Stimulated activated CD8-positive, alpha-beta memory T cell treated with anti-CD3 and anti-CD28 coated beads, Interleukin-2, amount 100 ng/mL, for 1 hour (primary cell): ENCODE measurements at places on chromosomes 12 and 14.

GRCh38 chr14:75223664-75224154 lies 47.3 kb upstream of the TMED10 start:
- no peak for DNase-seq

DNA sequence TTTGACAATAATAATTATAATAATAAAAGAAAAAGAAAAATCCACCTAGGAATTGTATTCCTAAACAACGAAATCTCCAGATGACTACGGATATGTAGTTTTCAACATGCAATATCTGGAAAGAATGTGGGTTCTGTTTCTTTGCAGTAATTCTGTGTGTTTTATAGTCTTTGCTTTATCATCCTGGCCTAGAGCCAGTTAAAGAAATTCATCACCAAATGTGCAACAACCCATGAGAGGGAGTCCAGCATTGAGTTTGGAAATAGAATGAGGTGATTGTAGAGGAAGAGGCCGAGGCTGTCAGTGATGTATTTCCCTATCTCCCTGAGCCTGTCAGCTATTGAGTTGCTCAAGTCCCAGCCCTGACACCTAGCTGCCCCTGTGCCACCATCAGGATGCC lies 200.5 kb upstream of the DCN start:
- DNase-seq, result no peak

- DNase-seq, result no peak
Observed at GRCh38 chr14:73403181-73403752, 55.1 kb downstream of the NUMB start.

GRCh38 chr14:94113490-94113889 lies 3.0 kb downstream of the IFI27 start:
- no peak for DNase-seq

- no peak for DNase-seq
Observed at GRCh38 chr14:24713404-24713803, 79.4 kb upstream of the GZMB start.

DNA sequence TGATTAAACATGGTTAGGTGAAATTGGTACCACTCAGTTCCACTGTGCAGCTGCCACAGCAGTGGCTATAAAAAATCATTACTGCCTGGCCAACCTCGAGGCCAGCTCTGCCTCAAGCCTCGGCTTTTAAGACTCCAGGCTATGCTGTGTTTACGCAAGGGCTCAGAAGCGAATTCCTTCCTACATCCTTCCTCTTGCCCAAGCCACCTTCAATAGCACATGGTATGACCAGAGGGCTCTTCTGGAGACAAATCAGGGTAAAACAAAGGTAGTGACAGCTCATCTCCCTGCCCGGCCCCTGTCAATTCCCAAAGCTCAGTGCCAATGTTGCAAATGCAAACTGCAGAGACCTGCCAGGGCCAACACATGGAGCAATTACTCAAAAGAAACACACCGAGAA lies 31.9 kb downstream of the NUAK1 start:
- DNase-seq, result no peak

GRCh38 chr12:23729359-23729758 lies 220.1 kb downstream of the SOX5 start:
- DNase-seq, result no peak

- DNase-seq, result no peak
Observed at GRCh38 chr12:118017926-118018325, 1.4 kb downstream of the RFC5 start.

DNA sequence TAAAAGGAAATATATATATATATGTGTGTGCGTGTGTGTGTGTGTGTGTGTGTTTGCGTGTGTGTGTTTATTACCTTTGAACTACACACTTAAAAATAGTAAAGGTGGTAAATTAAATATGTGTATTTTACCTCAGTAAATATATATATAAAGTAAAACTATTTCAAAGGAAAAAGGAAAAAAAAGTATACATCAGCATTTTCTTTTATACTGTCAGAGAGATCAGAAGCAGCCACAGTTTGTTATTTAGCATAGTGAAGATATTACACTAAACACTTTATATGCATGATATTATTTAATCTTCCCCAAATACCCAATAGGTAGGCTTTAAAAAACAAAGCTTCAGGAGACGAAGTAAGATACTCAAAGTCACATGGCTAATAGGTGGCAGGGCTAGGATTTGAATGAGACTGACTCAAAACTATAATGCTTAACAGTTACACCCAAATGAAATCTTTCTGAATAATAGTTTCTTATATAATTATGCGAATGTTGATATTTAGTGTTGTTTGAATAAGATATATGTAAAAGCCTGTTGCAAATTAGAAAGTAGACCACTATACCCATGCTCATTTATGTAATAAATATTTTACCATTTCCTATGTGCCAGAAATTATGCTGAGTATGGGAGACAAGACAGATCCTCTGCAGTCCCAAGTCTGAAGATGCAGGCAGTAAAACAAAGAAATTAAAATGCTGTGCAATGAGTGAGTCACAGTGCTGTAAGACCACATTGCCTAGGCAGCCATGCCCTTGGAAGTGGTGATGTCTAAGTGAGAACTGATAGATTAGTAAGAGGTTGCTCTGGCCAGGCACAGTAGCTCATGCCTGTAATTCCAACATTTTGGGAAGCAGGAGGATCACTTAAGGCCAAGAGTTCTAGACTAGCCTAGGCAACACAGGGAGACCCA lies 66.1 kb downstream of the PDZRN4 start:
- no peak for DNase-seq

- DNase-seq, result no peak
Observed at GRCh38 chr14:102593825-102594137, 1.3 kb downstream of the RCOR1 start.

DNA sequence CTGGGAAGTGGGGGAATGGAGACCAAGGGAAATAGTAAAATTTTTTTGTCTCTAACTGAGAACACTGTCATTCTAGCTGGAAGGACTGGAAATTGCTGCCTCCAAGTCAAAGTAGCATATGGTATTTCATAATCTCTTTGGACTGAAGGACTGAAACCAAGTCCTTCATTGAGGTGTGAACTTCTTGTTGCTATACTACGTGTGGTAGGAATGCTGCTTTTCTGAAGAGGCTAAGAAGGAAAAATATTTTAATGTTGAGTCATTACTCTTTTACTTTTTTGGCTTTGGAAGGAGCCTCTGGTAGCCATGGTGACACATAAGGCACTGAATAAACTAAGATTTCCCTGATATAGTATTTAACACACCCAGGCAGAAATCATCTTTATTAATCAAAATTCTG lies 465.4 kb downstream of the NPAS3 start:
- DNase-seq, result no peak

DNA sequence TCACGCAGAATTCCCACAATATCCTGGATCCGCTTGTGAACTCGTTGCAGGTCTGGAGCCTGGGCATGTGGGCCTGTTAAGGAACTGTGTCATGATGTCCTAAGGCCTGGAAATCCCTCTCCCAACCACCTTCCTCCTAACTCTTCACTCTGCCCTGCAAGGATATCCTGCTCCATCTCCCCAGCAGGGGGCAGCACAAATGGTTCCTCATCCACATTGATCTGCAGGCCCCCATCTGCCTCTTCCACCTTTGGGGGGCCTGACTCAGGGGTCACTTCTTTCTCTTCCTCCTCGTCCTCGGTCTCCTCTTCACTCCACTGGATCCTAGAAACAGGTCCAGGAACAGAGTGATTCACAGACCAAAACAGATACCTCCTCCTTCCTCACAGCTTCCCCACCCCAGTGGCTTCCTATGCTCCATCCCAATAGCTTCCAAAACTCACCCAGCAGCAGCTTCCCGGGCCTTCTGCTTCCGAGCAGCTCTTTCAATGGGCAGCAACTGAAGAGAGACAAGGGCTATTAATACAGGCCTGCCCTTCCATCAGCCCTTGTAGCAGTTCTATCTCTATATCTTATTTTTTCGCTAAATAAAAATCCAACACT lies 4.5 kb downstream of the NOP2 start:
- DNase-seq, result peak; percentile 37

DNA sequence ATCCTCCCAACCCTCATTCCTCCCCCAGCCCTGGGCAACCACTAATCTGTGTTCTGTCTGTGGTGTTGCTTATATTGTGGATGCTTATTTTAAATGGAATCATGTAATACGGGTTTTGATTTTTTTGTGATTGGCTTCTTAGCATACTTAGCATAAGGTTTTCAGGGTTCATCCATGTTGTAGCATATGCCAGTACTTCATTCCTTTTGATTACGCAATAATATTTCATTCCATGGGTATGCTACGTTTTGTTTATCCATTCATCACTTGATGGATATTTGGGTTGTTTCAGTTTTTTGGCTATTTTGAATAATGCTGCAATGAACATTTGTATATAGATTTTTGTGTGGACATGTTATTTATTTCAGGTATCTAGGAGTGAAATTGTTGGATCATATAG lies 82.9 kb downstream of the TSPAN9 start:
- DNase-seq, result no peak

- no peak for DNase-seq
Observed at GRCh38 chr14:62130441-62130840, 368.2 kb downstream of the SNAPC1 start.

GRCh38 chr12:49264873-49265792 lies at the start of gene TUBA1C:
TSS of gene TUBA1C (plus strand) at chr12:49265082. CDS start at chr12:49265182, 100 bp downstream.
- DNase-seq, result peak; percentile 71
